Left ventricle myocardium inferior (tissue), 1 donor: ENCODE measurements at places on chromosomes 6 and 20.

GRCh38 chr6:102717737-102718456 lies 1324.4 kb downstream of the GRIK2 start:
- no peak for DNase-seq

DNA sequence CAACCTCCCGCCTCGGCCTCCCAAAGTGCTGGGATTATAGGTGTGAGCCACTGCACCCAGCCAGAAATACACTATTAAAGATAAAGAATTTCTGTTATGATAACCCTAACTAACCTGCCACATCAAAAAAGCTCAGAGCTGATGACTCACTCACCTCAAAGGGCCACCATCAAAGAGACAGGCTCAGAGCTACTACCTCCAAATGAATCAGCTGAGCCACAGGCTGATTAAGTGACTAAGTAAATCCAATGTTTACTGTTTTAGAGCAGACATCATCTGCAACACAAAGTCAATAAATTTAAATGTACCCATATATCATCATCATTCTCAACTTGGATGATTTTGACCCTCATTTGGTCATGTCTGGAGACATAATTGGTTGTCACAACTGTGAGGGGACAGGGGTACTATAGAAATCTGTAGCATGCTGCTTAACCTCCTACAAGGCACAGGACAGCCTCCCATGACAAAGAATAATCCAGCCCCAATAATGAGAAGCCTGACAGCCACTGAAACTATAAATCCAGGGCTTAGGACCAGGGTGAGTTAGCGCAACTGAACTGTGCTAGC lies 106.5 kb downstream of the ATP9A start:
- no peak for DNase-seq

DNA sequence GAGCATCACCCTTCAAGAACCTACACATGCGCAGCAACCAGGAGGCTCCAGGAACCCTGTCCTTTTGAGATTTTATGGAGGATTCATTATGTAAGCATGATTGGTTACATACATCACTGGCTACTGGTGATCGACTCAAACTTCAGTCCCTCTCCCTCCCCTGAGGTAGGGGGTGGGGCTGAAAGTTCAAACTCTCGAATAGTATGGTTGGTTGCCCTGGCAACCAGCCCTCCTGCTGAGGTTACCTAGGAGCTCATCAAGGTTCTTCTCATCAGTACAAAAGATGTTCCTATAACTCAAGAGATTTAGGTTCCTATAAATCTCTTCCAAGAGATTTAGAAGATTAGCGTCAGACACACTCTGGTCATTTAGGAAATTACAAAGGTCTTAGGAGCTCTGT lies 21.9 kb upstream of the ZSCAN9 start:
- DNase-seq, result no peak

DNA sequence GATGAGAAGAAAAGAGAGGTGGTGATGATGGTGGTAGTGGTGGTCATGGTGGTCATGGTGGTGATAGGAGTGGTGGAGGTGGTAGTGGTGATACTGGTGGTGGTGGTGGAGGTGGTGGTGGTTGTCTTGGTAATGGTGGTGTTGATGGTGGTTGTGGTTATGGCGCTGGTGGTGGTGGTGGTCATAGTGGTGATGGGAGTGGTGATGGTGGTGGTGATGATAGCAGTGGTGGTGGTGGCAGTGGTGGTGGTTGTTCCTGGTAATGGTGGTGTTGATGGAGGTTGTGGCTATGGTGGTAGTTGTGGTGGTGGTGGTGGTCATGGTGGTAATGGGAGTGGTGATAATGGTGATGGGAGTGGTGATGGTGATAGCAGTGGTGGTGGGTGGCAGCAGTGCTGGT lies 36.8 kb downstream of the HAO1 start:
- no peak for DNase-seq

DNA sequence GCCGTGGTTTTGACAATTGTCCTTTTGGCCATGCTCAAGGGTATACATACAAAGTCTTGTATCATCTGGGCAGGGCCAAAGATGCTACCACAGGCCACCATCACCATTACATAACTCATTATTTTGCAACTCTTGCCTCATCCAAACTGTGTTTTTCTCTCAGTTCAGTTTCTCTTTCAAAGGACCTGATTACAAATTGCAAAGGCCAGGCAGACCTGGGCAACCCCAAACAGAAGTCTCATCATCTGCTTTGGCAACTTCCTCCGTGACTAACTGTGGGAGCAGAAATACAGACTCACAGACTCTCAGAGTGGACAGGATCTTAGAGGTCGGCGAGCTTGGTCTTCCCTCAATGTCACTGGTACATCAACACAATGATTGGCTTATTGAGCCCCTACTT lies 117.8 kb upstream of the NEDD9 start:
- no peak for DNase-seq

GRCh38 chr20:62413896-62414481 lies 6.9 kb upstream of the CABLES2 start:
- DNase-seq, result no peak

GRCh38 chr20:56393653-56394052 lies 1.2 kb downstream of the CSTF1 start:
- DNase-seq, result no peak

- DNase-seq, result no peak
Measured at GRCh38 chr6:57104336-57104735, 14.3 kb downstream of the ZNF451 start.

GRCh38 chr20:36991703-36992102 lies 40.2 kb upstream of the SAMHD1 start:
- no peak for DNase-seq

DNA sequence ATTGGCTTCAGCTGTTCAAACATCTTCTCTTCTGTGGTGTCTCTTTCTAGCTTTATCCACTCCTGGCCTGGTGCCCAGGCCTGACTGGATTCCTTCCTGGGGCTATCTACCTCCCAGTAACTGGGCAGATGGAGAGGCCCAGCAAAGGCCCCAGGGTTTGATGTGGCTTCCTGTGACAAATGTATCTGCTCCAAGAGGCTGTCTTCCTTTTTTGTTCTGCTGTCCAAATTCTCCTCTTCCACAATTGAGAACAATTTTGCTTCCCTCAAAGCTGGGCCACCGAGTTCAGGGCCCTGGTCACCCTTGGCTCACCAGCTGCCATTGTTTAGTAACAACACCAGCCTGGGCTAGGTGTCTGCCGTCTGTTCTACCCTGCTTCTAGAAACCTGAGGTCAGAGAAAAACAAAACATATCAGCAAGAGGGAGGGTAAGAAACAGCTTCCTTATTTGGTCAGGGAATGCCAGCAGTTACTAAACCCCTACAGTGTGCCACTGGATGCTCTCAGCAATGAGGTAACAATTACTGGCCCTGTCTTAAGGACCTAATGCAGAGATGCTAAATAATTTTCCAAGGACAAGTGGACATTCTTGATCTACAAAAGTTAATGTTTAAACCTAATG lies 3.9 kb downstream of the ZFP57 start:
- DNase-seq, result no peak

GRCh38 chr6:129890164-129890563 lies 29.0 kb upstream of the TMEM244 start:
- no peak for DNase-seq

DNA sequence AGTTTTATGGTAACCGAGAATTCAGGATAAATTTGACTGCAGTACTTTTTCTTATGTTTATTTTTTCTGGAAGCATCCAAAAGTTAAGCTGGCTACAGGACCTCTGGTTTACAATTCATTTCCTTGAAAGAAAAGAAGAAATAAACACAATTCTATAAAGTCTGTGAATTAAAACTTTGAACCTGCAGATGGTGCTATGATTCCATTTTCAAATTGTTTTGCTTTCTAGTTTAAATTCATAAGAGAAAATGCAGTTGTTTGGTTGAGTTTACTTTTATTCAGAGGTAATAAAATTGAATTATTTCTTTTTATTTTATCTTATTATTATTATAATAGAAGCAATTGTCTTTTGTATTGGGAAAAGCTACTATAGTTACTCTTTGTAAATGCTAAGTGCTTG lies 1.8 kb upstream of the VIP start:
- DNase-seq, result no peak
